ENCODE measurements at places on chromosomes 5 and 9.

GRCh38 chr5:90967851-90968250 lies 409.3 kb downstream of the ADGRV1 start:
- peaks cover 2% of the 10 kb centered on the region for H3K36me3 ChIP-seq
- H3K4me3 ChIP-seq: no peak overlapping the region
- H3K27ac ChIP-seq: no peak overlapping the region
- H3K27me3 ChIP-seq: peaks cover 8% of the 10 kb centered on the region
- no peak for DNase-seq
- peaks cover 29% of the 10 kb centered on the region for H3K4me1 ChIP-seq

DNA sequence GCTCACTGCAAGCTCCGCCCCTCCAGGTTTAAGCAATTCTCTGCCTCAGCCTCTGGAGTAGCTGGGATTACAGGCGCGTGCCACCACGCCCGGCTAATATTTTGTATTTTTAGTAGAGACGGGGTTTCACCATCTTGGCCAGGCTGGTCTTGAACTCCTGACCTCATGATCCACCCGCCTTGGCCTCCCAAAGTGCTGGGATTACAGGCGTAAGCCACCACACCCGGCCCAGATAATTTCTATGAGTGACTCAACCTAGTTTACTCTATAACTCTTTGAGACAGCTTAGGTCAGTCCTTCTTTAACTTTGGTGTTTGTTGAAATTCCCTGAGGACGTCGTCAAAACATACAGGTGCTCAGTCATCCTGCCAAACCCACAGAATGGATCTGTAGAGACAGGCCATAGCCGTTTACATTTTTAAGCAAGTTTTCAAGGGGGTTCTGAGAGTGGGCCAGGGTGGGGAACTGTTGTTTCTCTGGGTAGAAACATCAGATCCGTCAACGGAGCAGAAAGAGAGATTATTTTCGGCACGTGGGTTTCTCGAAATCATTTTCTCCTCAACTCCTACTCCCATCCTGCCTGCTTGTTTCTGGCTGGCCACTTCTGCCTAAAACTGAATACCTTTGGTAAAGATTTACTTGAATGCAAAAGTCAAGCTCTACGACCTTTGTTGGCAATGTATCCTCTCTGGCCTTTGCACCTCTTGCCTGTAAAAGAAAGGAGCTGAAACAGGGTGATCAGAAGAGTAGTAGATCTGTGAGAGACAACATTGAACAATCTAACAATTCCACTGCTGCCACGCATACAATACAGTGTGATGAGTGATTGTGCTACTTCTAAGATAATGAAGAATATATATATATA lies 6.0 kb upstream of the BOD1 start:
- no peak overlapping the region for H3K27ac ChIP-seq
- peaks cover 6% of the 10 kb centered on the region for H3K4me1 ChIP-seq
- no peak for DNase-seq
- H3K27me3 ChIP-seq: no peaks in the 10 kb centered on the region
- no peak overlapping the region for H3K4me3 ChIP-seq

- no peaks in the 10 kb centered on the region for H3K36me3 ChIP-seq
- no peak overlapping the region for H3K4me3 ChIP-seq
- no peaks in the 10 kb centered on the region for H3K27me3 ChIP-seq
- H3K27ac ChIP-seq: no peak overlapping the region
Observed at GRCh38 chr9:114055894-114056293, 22.2 kb downstream of the AMBP start.

GRCh38 chr9:77808751-77809081 lies 160.6 kb upstream of the GNA14 start:
- DNase-seq: no peak
- no peaks in the 10 kb centered on the region for H3K27me3 ChIP-seq
- H3K36me3 ChIP-seq: peaks cover 44% of the 10 kb centered on the region
- peaks cover 41% of the 10 kb centered on the region for H3K4me1 ChIP-seq

DNA sequence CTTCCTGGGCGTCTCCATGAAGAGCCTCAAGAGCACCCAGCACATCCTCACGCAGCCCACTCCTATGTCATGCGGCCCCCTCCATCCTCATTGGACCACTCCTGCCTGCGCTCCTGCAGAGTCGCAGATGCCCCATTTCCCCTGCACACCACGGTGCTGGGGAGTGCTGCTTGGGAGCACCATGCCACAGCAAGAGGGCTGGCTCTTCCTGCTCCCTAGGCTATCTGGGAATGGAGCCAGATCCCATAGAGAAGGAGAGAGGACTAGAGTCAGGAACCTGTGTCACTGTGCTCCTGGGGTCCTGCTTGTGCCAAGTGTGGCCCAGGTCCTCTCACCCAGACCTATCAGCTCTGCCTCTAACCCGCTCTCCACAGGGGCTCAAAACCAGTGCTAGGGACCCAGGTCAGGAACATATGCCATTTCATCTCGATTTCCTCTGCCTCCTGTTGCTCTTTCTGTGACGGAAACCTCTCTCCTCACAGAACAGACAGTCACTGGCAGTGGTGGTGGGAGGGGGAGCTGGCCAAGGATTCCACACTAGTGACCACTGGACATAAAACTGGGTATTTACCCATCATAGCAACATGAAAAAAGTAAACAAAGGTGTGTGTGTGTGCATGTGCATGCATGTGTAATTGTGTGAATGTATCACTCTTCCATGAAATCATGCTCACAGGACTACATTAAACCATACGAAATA lies 178.4 kb downstream of the TTLL11 start:
- H3K36me3 ChIP-seq: no peaks in the 10 kb centered on the region
- no peak for DNase-seq
- no peaks in the 10 kb centered on the region for H3K27me3 ChIP-seq
- H3K4me1 ChIP-seq: no peaks in the 10 kb centered on the region
- H3K27ac ChIP-seq: no peak overlapping the region

- H3K36me3 ChIP-seq: no peaks in the 10 kb centered on the region
- H3K4me1 ChIP-seq: no peaks in the 10 kb centered on the region
- no peak for DNase-seq
- H3K27me3 ChIP-seq: peaks cover 16% of the 10 kb centered on the region
- no peak overlapping the region for H3K4me3 ChIP-seq
- H3K27ac ChIP-seq: no peak overlapping the region
Observed at GRCh38 chr5:74167930-74168315, 472.6 kb downstream of the ENC1 start.

DNA sequence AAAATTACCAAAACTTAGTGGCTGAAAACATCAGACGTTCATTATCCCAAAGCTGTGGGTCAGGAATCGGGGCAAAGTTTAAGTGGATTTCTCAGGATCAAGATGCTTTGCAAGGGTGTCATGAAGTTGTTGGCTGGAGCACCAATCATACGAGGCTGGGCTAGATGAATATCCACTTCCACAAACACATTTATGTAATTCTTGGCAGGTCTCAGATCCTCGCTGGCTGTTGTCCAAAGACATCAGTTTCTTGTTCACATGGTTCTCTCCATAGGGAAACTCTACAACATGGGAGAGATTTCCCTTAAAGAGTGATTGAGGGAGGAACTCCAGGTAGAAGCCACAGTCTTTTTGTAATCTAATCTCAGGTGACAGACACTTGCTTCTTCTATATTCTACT lies 20.2 kb upstream of the CCDC192 start:
- H3K36me3 ChIP-seq: no peaks in the 10 kb centered on the region
- no peak overlapping the region for H3K27ac ChIP-seq
- no peak overlapping the region for H3K4me3 ChIP-seq
- no peak for DNase-seq

GRCh38 chr5:109876030-109876725 lies 186.5 kb downstream of the MAN2A1 start:
- no peaks in the 10 kb centered on the region for H3K36me3 ChIP-seq
- no peak overlapping the region for H3K27ac ChIP-seq
- no peak overlapping the region for H3K4me3 ChIP-seq
- no peaks in the 10 kb centered on the region for H3K27me3 ChIP-seq
- DNase-seq: no peak
- peaks cover 3% of the 10 kb centered on the region for H3K4me1 ChIP-seq

- H3K27ac ChIP-seq: no peak overlapping the region
- DNase-seq: no peak
- H3K27me3 ChIP-seq: no peaks in the 10 kb centered on the region
- H3K4me3 ChIP-seq: no peak overlapping the region
Observed at GRCh38 chr5:173964506-173964905, 24.5 kb upstream of the C5orf47 start.

DNA sequence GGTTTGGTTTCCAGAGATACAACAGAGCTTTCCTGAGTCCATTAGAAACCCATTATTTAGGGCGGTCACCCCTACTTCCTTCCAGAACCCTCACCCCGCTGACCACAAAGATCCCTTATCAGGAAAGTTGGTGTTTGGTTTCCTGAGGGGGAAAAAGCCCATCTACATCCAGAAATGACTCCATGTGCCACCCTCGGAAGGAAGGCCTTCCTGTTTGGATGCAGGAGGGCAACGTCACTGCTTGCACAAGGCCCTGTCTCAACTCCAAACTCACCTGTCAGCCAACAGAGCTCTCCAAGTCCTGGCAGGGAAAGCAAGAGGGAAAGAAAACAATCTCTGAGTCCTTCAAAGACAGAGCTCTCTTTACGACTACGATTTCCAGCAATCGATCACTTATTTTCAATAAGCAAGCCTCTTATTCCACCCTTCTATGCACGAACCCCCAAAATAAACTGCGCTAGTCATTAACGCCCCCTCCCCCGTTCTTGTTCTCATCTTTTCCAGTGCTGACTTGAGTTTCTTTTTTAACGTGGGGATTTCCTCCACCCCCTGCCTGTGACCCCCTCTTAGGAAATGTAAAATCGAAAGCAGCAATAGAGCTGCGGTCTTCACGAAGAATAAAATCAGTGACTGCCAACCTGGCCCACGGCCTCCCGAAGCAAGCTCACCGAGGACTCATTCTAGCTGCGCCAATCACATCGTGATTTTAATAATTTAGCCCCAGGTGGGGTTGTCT lies 35.7 kb upstream of the NTNG2 start:
- peaks cover 8% of the 10 kb centered on the region for H3K4me1 ChIP-seq
- peak overlapping the region; percentile 60 for H3K4me3 ChIP-seq
- no peaks in the 10 kb centered on the region for H3K36me3 ChIP-seq
- peaks cover 47% of the 10 kb centered on the region for H3K27me3 ChIP-seq

GRCh38 chr9:33476503-33476902 lies 2.8 kb upstream of the NOL6 start:
- no peaks in the 10 kb centered on the region for H3K27me3 ChIP-seq
- peaks cover 6% of the 10 kb centered on the region for H3K36me3 ChIP-seq
- no peak overlapping the region for H3K4me3 ChIP-seq

DNA sequence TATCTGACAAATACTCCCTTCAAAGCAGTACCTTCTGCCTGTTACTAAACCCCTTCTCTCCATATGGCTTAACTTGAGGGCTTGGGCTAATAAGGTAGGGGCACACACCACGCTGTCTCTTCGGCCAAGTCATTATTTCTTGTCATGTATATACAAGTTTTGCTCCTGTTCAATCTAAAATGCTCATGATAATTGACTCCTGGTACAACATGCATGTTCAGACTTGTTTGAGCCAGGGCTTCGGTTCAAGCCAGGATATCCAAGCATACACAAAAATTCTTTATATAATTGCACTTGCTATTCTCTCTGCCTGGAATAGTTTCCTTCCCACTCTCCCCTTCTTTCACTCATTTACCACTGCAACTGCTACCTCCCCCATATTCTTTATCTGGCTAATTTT lies 756.0 kb upstream of the C9orf72 start:
- no peak for DNase-seq
- H3K36me3 ChIP-seq: no peaks in the 10 kb centered on the region
- no peak overlapping the region for H3K27ac ChIP-seq
- H3K27me3 ChIP-seq: no peaks in the 10 kb centered on the region
- H3K4me1 ChIP-seq: no peaks in the 10 kb centered on the region

DNA sequence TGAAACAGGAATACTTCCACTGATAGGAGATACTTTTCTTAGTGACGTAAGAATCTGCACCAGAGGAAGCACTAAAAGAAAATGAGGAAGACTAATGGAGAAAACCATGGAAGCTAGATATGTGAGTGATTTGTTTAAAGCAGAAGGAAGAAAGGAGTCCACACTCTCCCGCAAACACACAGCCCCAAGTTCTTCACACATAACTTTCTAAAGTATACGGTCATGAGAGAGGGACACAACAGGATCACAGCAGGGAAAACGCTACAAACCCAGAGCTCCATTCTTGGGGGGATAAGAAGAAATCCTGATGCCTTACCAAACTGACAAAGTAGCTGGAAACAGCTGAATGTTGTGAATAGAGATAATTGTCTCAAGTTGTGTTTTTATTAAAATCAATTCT lies 222.2 kb upstream of the TMEM161B start:
- no peak overlapping the region for H3K27ac ChIP-seq
- no peak overlapping the region for H3K4me3 ChIP-seq
- no peaks in the 10 kb centered on the region for H3K36me3 ChIP-seq

DNA sequence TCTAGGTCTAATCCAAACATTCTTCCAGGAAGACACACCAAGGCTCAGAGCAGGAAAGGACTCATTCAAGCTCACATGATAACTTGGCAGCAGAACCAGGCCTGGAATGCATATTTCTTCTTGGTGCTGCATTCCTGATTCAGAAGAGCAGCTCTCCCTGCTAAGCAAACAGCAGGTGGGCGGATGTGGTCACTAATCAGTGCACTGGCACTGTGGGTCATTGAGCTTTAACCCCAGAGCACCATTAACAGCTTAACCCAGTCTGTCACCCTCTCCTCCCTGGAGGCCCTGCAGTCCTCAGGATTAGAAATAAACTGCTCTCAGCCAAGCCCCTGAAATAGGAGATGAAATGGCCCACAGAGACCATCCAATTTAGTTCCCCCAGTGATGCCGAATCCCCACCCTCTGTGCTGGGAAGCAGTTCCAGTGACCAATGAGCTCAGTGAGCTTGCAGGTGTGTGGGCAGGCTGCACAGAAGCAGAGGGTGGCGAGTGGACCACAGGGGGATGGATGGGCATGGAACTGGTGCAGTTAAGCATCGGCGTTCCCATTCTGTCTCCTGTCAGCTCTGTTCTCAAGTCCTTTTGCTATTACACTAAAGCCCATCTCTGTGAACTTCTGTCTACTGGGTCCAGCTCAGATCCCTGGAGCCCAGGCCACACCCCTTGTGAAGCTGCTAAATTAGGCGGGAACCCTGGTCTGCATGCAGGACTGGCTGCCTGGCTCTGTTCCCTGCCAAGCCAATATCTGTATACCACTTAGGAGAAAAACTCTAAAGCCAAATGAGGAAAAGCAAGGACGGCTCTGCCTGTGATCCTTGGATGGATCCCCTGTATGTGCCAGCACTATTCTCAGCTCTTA lies 16.6 kb upstream of the MEGF9 start:
- H3K36me3 ChIP-seq: no peaks in the 10 kb centered on the region
- no peak overlapping the region for H3K27ac ChIP-seq
- H3K4me1 ChIP-seq: peaks cover 8% of the 10 kb centered on the region
- H3K27me3 ChIP-seq: no peaks in the 10 kb centered on the region

- DNase-seq: no peak
- peaks cover 36% of the 10 kb centered on the region for H3K36me3 ChIP-seq
- no peaks in the 10 kb centered on the region for H3K27me3 ChIP-seq
- H3K4me3 ChIP-seq: peak overlapping the region; percentile 25
- H3K4me1 ChIP-seq: peaks cover 40% of the 10 kb centered on the region
Observed at GRCh38 chr5:131355971-131356528, 92.2 kb downstream of the CDC42SE2 start.

DNA sequence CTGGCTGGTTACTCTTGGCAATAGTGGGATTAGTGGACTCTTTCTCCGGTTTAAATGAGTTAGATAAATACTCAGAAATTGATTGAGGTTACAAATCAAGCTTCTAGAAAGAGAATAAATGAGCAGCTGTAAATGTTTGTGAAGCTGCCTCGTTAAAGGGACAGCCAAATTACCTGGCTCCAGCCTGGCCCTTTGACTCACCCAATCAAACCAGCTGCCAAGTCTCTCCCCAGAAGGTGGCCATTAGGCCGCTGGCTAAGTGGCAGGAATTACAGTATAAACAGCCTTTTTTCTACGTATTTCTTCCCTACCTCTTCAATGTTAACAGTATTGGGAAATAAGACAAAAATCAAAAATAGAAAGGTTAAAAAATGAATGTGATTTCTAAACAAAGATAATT lies 46.0 kb upstream of the SRFBP1 start:
- H3K27ac ChIP-seq: no peak overlapping the region
- no peak for DNase-seq
- H3K36me3 ChIP-seq: no peaks in the 10 kb centered on the region

Measured in T-helper 2 cell treated with Interferon-gamma antibody and Interleukin-4, amounts not matched to agents 5 μg/mL and 100 μg/mL, for 36 hours (primary cell).